ENCODE measurements at places on chromosomes 16 and 17.

DNA sequence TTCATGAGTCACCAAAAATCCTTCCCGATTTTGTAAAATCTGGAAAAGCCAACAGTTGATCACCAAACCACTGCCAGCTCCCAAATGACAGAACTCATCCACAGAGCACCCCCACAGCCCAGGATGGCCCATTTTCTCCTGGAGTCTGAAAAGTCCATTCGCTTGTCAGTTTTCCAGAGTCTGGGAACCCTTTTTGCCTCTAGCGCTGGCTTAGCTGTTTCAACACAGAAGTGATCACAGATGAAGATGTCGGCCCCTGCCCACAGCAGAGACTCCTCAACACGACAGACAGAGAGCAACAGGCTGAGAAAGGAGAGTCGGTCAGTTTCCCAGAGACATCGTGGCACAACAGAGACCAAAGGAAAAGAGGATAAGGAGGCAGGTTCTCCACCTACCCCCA is 66.4 kb downstream of the NXN start:
- DNase-seq, result no peak

GRCh38 chr17:77501101-77501566 is 360.4 kb downstream of the SEC14L1 start:
- DNase-seq, result no peak

DNA sequence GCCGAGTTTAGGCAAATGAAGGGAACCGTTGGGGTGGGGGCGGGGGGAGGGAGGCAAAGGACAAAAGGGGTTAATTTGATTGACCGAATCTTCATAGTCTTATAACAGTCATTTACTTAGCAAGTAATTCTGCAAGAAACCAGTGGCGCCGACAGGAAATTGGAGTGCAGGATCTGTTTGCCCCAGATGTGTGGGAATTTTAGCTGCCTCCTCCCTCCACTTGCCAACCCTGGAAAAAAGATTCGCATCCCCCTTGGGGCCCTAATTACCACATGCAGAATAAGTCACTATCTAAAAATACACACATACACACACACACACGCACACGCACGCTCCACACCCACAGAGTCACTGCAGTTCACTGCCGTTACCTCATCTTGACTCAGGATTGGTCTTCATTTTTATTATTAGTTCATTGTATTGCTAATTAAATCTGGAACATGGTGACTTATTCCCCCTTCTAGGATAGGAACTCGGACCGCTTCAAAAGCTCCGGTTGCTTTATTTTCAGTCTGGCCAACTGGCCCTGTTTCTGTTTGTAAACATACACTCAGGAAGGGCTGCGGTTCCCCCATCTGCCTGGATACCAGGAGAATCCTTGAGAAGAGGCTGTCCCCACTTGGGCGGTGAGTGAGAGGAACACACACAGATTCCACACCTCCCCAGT is 241.6 kb upstream of the SALL1 start:
- DNase-seq, result no peak

GRCh38 chr17:35148144-35148543 is 527 bp downstream of the UNC45B start:
- DNase-seq, result no peak

GRCh38 chr16:62846399-62847057 is 810.3 kb upstream of the CDH8 start:
- DNase-seq, result no peak

GRCh38 chr16:59330019-59330670 is 596.0 kb upstream of the GOT2 start:
- DNase-seq, result no peak

- DNase-seq, result no peak
Observed at GRCh38 chr17:80839970-80840369, 151.7 kb upstream of the CHMP6 start.

DNA sequence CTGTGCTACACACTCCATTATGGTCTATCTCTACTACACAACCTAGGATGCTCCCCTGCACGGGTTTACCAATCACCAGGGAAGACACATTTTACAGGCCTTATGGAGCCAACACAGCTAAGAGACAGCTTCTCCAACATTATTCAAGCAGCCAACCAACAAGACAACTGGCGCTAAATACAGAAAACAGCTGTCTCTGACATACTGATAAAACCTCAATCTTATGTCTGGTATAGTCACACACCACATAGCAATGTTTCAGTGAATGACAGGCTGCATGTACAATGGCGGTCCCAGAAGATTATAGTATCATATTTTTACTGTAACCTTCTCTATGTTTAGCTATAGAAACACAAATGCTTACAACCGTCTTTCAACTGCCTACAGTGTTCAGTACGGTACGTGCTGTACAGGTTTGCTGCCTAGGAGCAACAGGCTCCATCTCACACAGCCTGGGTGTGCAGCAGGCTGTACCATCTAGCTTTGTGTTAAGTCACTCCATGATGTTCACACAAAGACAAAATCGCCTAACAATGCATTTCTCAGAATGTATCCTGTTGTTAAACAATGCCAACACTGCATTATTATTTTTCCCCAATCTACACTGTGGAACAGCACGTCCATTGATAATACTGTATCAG is 10.9 kb downstream of the USP22 start:
- DNase-seq, result no peak

DNA sequence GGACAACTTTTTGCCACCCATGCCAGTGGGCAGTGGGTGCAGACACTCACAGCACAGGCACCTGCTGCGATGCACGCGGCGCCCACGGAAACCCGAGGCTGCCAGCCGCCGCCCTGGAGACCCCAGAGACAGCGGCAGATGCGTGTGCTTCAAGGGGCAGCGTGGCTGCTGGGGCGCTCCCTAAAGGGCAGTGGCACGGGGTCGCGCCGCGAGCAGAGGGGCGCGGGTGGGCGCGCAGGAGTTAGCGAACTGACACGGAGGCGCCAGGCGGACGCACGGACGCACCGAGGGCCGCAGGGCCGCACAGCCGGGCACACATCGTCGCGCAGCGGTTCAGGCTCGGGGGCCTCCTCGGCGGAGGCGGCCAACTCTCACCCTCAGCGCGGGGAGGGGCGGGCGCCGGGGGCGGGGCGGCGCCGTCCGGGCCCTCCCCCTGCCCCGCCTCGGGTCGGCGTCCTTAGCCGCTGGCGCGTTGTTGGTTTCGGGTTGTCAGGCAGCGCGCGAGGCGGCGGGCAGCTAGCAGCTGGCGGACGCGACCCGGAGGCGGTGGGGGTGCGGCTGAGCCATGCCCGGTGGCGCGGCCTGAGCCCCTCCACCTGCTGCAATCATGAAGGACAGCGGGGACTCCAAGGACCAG is at the start of gene KIF19:
KIF19 (plus strand) TSS at position 484 of the 637 bp plus-strand sequence; CDS start at position 608, 124 bp downstream.
- DNase-seq, result peak; percentile 69

DNA sequence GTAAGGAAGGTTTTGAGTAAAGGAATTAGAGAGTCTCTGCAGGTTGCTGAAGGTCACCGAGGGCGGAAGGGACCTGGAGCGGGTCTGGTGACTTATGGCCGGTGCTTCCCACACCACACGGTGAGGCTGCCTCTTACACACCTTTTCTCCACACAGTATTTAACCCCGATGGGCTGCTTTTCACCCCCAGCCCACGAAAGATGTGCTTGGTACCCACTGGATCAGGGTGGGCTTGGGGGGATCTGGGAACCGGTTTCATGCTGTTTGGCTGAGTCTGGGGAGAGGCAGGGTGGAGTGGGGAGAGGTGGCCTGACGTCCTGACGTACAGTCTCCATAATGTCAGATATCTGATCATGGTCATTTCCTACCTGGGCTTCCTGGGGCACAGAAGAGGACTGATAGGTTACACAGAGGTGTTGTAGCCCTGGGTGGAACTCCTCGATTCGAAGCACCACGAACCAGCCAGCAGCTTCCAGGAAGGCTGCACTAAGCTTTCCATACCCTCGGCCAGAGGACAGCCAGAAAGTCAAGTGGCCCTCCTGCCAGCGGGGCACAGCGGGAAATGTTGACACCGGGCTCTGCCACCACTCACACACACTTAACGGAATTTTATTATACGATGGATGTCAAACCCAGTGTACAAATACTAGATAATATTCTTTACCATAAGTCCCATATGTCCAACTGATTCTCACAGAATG is 34.0 kb downstream of the OR1D5 start:
- peak; percentile 66 for DNase-seq

DNA sequence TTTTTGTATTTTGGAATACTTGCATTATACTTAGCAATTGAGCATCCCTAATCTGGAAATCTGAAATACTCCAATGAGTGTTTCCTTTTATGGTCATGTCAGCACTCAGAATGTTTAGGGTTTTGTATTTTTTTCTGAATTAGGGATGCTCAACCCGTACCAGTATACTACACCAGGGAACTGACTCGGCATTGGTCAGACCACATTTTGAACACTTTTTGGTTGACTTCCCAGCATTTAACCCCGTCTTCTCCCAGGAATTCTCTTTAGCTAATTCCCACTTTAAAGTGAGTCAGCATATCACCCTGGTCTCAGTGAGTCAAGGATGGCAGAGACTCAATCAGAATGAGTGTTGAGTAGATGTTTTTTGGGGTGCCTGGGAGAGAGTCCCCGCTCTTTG is 177.9 kb downstream of the SPECC1 start:
- no peak for DNase-seq

- no peak for DNase-seq
Observed at GRCh38 chr17:39628655-39629493, 2.1 kb downstream of the PPP1R1B start.

- no peak for DNase-seq
Observed at GRCh38 chr16:57107321-57107922, 15.0 kb downstream of the CPNE2 start.

DNA sequence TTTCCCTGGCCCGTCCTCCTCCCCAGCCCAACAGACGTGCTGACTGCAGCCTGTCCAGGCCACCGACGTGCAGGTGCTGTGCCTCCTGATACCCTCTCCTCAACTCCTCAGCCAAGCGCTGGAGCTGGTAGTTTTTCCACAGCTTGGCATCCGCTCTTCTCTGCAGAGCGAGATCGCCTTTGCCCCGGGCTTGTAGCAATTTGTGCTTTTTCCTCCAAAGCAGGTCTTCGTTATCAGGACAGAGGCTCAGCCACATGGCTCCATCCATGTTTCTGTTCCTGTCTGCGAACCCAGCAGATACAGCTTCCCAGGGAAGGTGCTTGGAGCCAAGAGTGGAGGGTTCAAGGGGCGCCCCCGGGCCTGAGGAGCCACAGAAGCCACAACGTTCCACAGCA is 10.9 kb downstream of the CEP295NL start:
- no peak for DNase-seq

DNA sequence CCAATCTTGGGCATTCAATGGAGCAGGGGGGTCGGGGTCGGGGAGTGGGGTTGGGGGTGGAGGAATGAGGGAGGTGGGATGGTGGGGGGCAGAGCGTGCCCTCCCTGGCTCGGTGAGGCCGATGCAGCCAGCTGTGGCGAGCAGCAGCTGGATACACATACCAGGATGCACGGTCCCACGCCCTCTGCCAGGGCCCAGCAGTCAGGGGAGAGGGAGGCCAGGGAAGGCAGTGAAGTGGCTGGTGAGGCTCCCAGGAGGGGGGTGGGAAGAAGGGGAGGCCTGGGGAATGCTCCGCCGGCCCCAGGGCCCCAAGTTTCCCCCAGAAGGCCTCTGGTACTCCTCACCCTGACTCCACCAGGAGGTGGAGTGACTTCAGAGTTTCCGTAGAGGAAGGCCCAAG is 77.6 kb upstream of the LHX1 start:
- DNase-seq, result no peak

DNA sequence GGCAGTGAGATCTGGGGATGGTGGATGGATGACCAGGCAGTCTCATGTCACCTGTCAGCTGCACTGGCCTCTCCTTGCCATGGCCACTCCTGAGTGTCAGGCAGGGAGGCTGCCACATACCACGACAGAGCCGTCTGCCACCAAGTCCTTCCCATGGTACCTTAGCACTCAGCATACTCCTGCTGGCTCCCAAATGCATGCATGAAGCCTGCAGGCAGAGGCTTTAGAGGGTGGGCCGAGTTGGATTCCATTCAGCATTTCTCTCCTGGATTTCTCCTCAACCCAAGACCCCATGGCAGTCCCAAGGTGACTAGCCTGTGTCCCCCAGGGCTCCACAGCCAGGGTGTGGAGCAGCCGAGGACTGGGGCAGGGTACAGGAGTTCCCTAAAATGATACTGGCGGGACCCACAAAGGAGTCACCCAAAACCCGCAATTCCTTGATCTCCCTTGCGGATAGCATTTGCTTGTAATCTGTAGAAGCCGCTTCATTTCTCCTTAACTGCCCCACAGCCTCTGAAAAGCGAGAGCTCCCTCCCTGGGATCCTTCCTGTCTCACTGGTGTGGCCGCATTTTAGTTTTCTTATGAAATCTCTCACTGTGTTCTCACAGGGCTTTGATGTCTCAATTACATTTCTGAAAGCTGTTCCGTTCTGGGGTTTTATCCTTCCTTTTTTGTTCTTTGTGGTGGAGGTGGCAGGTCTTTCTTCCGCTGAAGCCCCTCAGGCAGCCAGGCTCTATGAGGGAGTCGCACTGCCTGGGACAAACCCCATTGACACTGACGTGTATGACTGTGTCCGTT is 141.4 kb downstream of the SOCS1 start:
- no peak for DNase-seq

- no peak for DNase-seq
Observed at GRCh38 chr17:50693036-50693682, 14.6 kb downstream of the ANKRD40 start.

DNA sequence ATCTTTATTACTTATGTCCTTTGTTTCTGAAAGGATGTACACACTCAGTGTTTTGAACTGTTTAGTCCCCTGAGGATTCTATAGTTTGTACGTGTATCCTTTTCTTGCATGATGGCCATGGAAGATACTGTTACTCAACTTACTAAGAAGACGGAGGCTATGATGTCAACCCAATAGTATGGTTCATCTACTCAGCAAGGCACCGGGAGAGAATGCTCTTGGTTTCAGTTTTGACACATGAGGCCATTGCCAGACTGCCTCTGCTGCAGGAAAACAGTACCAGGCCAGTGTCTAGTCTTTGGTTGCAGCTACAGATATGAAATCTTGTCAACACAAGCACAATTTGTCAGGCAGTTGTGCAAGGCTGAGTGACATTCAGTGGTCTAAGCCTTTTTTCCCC is 134.5 kb downstream of the MRTFB start:
- no peak for DNase-seq

- no peak for DNase-seq
Observed at GRCh38 chr17:13395346-13395745, 206.4 kb downstream of the HS3ST3A1 start.

GRCh38 chr17:62790564-62790986 is 17.5 kb downstream of the MARCHF10 start:
- DNase-seq, result no peak

All from NCI-H1092 treated with DMSO at 0.1 percent for 48 hours (cell line).